COR-L47 (cell line): ENCODE measurements at places on chromosomes 7 and 10.
A peak's percentile ranks its signal among the peaks of the same experiment; 100 is the strongest.

DNA sequence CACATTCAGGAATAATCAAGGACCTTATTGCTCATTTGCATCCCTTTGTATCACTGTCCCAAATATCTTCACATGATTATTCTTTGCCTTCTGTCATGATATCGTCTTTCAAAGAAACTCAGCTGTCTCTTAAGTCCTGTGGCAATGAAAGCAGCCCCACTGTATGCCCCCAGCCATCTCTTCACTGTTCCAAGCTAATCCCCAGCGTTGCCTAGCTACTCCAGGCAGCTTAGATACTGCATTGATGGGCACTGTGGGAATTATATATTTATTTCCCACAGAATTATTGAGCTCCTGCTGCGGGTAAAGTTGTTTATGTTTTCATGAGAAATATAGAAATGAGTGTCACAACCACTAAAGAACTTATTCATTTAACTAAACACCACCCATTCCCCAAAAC is 38.8 kb downstream of the SND1 start:
- no peak for DNase-seq

DNA sequence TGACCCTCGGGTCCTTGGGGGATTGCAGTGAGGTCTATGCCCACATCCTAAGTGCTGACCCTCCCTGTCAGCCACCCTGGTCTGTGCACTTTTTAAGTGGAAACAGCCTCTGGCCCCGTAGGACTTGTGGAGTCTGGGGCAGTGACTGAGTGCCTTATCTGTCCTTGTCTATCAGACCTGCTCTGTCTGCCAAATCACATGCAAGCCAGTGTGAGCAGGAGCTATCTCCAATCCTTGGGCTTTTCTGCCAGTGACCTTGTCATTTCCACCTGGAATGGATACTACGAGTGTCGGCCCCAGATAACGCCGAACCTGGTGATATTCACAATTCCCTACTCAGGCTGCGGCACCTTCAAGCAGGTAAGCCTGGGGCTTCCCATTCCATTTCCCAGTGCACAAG is 62.7 kb downstream of the C10orf120 start:
- no peak for DNase-seq

DNA sequence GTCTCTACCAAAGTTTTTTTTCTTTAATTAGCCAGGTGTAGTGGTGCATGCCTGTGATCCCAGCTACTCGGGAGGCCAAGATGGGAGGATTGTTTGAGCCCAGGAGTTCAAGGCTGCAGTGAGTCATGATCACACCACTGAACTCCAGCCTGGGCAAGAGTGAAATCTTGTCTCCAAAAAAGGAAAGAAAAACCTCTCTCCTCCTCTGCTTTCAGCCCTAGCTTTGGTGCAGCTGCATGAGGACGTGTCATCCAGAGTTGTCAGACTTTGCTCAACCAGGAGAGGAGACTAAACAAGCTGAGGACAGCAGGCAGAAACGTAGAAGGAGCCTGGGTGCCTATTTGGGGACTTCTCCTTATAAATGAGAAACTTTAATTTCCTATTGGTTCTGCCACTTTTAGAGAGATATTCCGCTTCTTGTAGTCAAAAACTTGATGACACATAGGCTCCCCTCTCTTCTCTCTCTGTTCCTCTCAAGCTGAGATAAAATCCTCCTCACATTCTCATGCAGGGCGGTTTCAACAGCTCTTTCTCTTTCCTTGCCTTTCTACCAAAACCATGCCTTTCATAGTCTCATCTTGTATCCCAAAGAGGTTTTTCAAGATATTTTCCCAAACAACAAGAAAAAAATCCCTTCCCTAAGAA is 205.4 kb downstream of the ARHGAP12 start:
- DNase-seq = no peak

GRCh38 chr7:36746347-36746746 is 22.1 kb upstream of the AOAH start:
- DNase-seq = no peak

GRCh38 chr7:148620749-148621359 is 30.3 kb downstream of the C7orf33 start:
- DNase-seq = no peak

- no peak for DNase-seq
Measured at GRCh38 chr10:82942286-82943099, 1067.5 kb downstream of the NRG3 start.

DNA sequence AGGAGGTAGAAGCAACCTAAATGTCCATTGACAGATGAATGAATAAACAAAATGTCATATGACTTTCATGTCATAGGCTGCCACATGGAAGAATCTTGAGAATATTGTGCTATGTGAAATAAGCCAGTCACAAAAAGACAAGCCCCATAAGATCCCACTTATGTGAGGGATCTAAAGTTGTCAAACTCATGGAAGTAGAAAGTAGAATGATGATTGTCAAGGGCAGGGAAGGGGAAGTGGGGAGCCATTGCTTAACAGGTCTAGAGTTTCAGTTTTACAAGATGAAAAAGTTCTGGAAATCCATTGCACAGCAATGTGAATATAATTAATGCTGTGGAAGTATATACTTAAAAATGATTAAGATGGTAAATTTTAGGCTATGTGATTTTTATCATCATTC is 229.3 kb upstream of the KMT2E start:
- no peak for DNase-seq

- no peak for DNase-seq
Measured at GRCh38 chr10:32279795-32280194, 67.2 kb downstream of the EPC1 start.

GRCh38 chr7:77627309-77627676 is 69.0 kb upstream of the RSBN1L start:
- no peak for DNase-seq

GRCh38 chr10:107952649-107953556 is 788.4 kb upstream of the SORCS1 start:
- no peak for DNase-seq

DNA sequence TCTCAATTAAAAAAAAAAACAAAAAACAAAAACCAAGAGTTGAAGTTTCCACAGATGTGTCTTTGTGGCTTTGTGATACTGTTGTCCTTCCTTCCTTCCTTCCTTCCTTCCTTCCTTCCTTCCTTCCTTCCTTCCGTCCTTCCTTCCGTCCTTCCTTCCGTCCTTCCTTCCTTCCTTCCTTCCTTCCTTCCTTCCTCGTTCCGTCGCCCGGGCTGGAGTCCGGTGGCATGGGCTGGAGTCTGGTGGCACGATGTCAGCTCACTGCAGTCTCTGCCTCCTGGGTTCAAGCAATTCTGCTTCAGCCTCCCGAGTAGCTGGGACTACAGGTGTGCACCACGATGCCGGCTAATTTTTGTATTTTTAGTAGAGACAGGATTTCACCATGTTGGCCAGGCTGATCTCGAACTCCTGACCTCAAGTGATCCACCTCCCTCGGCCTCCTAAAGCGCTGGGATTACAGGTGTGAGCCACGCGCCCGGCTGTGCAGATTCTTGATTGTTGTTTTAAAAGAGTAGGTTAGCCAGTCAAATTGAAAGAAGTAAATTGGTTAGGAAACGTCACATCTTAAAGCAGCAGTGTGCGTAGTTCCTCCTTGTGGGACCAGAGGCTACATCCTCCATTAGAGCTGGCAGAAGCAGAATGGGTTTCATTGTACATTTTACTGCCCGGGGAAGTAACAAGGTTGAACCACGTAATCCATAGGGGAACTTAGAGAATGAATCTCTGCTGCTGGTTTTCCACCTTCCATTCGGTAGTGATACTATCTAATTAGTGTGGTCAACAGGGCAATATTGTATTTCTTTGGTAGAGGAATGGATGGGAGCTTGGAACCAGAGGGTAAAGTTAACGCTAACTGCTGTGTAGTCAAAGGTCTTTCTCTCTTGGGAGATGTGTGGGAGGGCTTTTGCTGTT is 20.6 kb downstream of the DNAJB6 start:
- DNase-seq = no peak

DNA sequence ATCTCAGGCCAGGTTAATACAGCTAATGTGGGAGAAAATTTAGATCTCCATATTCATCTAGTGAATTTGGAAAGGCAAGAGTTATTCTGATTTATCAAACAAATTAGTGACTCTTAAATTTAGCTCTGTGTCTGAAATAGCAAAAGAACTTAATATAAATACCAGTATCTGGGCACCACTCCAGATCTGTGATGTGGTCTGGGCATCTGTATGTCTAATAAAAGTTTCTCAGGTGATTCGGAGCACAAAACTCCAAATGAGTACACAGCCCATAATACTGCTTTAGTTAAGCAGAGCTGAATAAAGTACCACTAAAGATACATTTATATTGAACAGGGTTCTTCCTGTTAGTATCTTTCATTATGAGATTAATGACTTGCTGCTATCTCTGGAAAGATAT is 261.4 kb downstream of the BAMBI start:
- DNase-seq = no peak

DNA sequence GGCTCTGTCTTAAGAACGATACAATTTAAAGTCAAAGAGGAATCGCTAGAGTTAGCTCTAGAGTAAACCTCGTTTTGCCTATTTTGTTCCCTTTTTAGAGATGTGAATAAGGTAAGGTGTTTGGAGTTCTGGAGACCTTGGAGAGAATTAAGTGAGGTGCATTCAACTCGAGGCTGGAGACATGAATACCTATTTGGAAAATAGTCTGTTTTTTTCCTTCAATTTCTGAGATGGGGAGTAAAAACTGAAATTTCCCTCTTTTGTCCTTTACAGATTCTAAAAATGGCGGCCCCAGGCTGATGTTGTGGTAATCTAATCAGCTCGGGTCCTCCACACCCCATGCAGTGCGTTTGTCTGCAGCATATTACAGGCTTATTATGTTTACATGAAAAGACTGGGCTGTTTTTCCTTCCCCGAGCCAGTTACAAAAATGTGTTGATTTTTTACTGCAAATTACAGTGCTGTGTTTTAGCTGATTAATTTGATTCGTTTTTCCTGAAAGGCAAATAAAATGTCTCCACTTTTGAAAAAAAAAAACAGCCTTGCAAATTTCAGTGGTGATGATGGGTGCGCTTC is 1.5 kb downstream of the KMT2E start:
- DNase-seq = peak; percentile 67

GRCh38 chr7:22296265-22296566 is 60.7 kb downstream of the RAPGEF5 start:
- DNase-seq = no peak

DNA sequence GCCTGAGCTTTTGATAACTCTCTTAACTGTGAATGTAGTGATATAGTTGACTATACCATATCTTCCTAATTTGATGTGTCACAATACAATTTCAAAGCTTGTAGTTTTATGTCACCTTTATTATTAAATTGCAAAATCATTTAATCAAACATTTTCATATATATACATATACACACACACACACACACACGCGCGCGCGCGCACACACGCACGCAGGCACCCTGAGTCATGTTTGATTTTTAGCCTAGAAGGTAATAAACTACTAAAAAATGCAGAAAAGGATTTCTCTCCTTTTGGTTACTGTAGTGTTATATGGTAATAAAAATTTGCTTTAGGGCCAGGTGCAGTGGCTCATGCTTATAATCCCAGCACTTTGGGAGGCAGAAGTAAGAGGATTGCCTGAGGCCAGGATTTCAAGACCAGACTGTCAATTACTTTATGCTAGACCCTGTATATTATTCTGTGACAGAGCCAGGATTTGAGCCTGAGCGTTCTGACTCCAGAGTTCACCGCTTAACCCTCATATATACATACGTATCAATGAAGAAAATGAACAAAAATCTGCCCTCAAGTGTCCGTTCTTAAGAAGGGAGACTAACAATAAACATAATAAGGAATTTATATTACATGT is 89.6 kb downstream of the PODXL start:
- DNase-seq = no peak

DNA sequence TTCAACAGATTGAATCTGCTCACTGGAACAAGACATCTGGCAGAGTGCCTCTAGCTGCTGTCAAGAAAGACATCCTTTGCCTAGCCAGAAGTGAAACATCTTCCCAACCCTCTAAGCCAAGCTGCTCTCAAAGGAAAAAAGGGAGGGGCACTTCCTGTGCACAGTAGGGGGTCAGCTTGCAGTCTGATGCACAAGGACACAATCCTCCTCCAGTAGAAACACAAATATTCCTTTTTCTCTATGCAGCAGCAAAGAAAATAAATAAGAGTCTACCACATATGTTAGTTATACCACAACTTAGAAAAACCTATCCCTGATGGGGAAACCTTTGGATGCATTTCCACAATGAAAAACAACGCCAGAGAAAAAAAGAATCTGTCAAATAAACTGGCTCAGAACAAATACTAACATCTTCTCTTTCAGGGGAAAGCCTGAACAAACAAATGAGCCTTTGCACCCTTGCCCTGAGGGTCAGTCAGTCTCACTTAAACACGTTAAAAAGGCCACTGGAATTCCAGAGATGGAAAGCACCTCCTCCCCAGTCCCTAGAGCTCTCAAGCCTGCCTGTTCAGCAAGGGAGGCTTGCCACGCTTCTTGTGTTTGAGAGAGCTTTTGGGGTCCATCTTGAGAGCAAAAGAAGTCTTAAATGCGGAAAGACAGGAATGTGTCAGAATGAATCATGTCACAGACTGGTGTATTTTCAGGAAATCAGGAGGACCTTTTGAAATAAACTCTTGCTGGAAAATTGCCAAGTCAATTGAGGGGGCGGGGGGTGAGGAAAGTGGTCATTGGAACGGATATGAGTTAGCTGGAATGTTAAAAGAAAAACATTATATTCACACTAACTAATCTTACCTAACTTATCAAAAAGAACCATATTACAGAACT is 7.5 kb downstream of the LAMB1 start:
- DNase-seq = peak; percentile 77

- DNase-seq = no peak
Measured at GRCh38 chr7:99195867-99196266, 12.0 kb downstream of the KPNA7 start.

DNA sequence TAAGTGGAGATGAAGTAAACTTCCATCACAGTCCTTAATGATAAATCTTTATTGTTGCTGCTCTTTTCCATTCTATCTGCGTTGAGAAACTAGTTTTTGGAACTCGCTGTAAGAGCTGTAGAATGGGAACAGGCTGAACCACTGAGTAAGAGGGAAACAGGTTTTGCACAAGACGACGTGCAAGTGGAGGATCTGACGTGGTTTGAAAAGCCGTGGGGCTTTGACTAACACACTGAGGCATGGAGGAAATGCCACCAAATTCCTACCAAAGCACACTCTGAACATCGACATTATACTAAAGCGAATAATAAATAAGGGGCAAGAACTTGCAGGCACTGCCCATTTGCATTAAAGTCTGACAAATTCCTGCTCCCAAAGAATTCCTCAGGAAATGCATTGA is 160.6 kb downstream of the KLF6 start:
- DNase-seq = no peak

GRCh38 chr7:38855386-38855785 is 53.6 kb downstream of the VPS41 start:
- no peak for DNase-seq

- no peak for DNase-seq
Measured at GRCh38 chr10:35219891-35220890, 93.5 kb downstream of the CREM start.

DNA sequence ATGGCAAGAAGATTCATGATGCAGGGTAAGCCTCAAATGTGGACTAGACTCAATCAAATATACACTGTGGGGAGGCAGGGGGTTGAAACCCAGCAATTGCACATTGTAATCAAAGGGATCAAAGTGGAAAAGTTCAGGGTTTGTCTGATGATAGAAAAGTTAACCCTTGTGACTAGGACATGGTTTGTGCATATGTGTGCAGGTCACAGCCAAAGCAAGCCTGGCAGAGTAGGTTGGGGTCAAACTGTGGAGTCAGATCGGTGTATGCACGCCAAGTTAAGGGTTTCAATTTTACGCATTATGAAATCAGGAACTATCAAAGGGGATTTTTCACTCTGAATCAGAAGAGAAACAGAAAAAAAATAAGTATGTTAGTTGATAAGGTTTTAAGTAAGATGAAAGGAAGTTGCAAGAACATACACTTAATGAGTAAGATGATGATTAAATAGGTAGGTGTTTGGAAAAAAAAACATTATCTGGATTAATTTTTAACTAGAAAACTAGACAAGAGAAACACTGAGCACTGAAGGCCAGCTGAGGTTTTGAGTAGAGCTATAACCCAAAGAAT is 188.3 kb downstream of the DGKB start:
- DNase-seq = no peak
